ENCODE measurements at places on chromosomes 5 and 9.

GRCh38 chr5:120703918-120704587, 240.0 kb downstream of the PRR16 start:
- DNase-seq = no peak

DNA sequence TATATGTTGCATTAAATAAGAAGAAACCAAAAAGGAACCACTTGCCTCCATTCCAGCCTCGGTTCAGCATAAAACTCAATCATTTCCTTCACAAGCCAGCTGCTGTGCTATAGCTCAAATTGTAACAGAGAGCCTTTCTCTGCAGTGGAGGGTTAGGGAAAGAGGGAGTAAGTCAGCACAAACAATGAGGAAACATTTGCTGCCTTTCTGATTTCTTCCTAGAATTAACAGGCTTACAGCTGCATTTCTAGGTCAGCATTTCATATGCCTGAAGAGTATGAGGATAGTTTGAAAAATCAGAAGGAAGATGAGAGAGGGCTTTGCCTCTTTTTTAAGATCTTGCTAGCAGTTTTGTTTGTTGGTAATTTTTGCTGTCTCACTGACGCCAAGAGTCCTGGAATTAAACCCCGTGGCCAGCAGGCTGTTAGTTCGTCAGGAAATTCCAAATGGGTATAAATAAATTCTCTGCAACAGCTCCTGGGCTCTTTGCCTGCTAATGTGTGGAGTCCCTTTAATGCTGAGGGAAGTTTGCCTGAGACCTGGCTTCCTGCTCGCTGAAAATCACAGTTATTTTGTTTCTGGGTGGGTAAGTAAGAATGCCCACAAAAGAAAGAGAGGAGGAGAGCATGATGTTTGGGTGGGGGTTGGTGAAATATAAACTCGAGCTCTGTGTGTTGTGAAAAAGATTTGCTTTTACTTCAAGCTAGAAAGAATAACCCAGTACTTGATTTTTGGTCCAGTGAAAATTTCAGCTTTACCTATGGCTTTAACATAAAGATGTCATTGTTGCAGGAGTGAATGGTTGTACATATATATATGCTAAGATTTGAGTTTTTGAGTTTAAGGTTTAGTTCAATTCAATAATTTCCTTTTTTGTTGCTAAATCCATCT, 148.1 kb upstream of the DMRT1 start:
- DNase-seq = no peak

DNA sequence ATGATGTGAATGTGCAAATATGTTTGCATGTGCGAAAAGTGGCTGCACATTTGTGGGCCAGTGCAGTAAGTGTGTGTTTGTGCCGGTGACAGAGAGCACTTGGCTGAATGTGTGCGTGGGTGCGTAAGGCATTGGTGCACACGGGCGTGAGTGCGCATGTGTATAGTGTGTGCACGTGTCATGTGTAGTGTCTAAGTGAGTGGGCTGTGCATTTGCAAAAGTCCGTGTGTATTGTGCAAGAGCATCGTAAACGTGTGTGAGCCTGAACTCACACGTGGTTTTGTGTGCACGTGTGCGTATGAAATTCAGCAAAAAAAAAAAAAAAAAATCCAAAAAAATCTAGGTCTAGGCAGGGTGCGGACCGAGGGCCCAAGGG, 6.5 kb upstream of the EBF1 start:
- DNase-seq = no peak

DNA sequence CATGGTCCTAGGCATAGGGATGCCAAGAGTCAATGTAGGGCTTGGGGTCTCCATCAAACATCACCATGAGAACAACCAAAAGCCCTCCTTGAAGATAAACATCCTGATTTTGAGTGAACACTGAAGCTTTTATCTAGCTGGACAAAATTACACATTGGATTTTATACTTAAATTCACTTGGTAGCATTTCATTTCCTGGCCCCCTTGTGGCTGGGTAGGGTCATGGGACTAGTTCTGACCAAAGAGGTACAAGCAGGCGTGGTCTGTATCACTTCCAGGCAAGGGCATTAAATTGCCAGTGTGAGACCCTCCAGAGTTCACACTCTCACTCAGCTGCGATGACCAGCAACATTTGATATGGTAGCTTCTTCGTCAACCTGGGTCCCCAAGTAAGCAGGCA, 320.3 kb downstream of the ACTL7B start:
- no peak for DNase-seq

- no peak for DNase-seq
These were observed 107.5 kb downstream of the RGS3 start for GRCh38 chr9:113570749-113571711.

DNA sequence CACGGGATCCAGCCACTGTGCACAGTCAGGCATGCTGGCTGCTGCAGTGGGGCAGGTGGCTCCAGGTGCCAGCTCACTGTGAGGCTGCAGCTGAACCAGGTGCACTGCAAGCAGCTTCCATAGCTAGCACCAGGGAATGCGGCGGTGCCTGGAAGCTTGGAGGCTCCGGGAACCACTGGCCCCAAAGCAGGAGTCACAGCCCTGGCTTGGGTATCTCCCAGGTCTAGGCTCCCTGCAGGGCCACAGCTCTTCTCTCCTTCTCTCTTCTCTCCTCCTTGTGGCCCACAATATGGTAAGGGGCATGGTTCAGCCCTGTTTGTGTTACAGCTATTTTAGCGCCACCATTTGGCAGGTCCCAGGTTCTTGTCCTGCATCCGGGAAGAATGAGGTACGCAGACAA, 6.7 kb upstream of the MTMR12 start:
- no peak for DNase-seq

- no peak for DNase-seq
These were observed 53.5 kb upstream of the NFIL3 start for GRCh38 chr9:91477106-91477505.

DNA sequence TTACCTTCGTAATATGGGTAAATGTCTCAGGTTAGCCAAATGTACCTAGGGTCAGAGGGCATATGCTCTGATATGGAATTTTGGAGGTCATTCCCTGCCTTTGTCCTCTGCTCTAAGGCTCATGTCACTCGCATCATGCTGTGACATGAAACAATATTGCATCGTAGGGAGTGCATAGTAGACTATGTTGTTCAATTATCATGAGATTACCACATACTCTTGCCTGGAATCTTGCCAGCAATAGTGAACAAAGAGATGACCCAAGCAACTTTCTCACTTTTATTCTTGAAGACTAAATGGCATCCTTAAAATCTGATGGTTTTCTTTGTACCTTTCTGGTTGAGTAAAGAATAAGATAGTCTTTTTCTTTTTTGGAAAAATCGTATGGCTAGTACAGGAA, 27.6 kb downstream of the ZNF462 start:
- no peak for DNase-seq

DNA sequence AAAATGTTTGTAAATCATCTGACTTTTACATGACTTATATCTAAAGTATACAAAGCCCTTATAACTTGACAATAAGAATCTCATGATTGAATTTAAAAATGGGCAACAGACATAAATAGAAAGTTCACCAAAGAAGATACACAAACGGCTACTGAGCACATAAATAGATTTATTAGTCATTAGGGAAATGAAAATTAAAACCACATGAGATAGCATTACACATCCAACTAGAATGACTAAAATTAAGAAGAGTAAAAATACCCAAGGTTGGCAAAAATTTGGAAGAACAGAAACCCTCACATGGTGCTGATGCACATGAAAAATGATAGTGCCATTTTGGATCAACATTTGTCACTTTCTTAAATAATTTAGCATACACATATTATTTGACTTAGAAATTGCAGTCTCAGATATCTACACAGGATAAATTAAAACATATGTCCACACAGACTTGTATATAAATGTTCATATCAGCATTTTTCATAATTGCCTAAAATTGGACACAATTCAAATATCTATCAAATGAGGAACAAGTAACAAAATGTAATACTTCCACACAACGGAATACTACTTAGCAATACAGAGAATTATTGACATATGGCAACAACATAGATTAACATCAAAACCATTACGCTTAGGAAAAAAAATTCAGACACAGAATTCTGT, 359.1 kb upstream of the DAB2 start:
- DNase-seq = no peak

DNA sequence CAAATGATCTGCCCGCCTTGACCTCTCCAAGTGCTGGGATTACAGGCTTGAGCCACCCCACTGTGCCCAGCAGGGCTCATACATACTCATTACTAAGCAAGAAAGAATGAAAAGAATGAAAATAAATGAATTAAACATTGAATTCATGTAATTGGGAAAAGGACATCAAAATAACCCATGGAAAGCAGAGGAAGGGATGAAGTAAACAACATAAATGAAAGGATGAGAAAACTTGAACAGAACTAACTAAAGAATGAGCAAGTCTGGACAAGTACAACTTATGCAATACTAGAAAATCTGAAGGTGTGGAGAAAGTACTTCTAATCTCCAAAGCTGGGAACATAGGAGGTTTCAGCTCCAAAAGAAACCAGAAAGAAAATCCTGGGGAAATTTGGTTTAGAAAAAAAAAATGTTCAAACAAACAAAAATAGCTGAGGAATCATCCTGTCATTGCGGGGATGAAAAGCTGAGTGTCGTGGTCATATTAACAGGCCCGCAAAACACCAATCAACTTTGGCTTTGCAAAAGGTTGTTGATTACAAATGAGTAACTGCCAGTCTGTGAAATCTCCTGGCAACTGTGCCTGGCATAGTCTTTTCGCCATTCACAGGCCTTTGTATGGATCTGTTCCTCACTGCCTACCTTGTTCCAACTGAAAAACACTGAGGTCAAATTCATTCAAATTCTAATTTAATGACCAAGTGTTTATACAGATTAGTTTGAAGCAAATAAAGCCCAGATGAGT, 2.3 kb upstream of the AK3 start:
- no peak for DNase-seq

DNA sequence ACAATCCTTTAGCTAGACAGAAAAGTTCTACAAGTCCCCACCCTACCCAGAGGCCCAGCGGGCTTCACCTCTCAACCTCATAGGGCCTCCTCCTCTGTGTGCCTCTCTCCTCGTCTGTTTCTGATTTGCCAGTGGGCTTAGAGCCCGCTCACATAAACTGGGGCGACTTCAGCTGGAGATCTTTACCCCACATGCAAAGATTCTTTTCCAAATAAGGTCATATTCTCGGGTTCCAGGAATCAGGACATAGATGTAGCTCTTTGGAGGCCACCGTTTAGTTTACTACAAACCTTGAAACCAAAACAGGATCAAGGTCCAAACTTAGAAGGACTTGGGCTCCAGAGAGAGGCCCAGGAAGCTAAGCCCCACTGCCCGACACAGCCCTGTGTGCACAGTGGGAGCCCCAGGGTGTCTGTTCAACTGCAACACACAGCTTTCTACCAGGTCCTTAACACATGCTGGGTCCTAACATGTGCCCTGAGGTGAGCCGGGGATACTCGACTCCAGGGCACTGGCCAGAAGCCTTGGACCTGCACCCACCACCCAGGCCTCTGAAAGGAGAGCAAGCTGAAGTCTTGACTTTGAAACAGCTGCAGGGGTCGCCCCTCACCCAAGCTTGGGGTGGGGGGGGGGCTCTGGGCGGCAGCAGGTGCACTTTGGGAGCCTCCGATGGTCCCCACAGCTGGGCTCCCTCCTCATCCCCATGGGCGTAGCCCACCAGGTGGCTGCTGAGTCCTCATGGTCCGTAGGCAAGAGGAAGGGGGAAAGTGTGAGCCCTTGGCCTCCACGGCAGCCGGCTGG, 26.8 kb upstream of the SLC12A7 start:
- no peak for DNase-seq

GRCh38 chr5:77258652-77259051, 48.2 kb downstream of the PDE8B start:
- no peak for DNase-seq

GRCh38 chr5:143636931-143637528, 174.9 kb upstream of the HMHB1 start:
- DNase-seq = no peak

DNA sequence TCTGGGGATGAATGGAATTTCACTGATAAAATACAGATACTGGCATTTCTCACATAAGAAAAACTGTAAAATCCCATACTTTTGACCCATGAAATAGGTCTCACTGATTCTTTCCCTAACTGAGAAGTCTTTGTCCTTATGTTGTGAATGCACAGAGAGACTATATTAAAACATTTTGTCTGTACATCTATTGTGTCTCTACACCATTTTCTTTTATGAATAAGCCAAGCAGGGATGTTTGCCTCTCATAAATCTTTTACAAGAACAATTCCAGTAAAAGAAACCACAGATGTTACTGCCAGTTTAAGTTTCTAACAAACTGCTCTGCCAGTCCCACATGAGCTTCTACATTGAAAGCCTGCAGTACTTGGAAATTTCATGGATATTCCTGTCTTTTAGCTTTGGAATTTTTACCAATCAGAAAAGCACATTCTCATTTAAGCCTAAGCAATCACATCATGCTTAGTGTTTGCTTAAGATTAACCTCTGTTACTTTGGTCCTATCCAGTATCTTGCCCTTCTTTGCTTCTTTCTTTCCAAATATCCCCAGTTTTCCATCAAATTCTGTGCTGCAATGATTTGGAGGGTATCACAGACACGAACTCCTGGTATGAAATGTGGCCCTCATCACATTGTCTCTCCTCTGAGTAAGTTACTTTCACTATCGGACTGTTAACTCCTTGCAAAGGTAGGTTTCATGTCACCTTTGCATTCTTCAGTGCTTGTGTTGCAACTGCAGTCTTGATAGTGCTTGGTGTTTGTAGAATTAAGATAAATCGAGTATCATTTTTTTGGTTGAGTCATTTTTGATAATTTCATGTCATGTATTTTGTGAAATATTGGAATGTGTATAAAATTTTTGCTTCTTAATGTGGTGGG, 415.1 kb upstream of the ADAMTSL1 start:
- no peak for DNase-seq

- no peak for DNase-seq
These were observed 21.5 kb downstream of the SARDH start for GRCh38 chr9:133716564-133717112.

- DNase-seq = no peak
These were observed 26.2 kb upstream of the HSPA9 start for GRCh38 chr5:138601444-138601843.

- DNase-seq = no peak
These were observed 309.6 kb upstream of the CCNH start for GRCh38 chr5:87722286-87722685.

- no peak for DNase-seq
These were observed 82.2 kb downstream of the SMIM23 start for GRCh38 chr5:171867786-171868185.

- DNase-seq = peak; percentile 91
These were observed at the start of gene PAIP2 for GRCh38 chr5:139341689-139342422. Gene PAIP2, plus strand, starts transcription at chr5:139341854. Its CDS starts 21,931 bp downstream, at chr5:139363785.

DNA sequence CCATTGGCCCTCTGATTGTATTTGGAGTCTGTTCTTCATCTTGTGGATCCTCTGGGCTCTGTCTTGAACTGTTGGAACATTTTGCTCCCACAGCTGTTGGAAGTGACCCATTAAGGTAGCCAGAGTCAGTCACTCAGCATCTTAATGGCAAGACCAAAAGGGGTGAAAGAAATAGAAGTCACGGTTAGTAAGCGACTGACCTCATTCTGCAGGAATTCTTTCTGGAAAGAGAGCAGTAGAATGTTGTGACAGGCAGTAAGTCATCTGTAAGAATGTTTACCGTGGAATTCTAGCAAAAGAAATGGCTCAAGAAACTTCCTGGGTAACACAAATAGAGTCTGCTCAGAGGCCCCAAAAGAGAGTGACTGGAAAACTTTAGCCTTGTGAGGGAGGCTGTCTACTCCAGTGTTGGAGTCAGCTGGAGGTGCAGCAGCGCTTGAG, 28.6 kb upstream of the TNC start:
- no peak for DNase-seq

All from stimulated activated CD8-positive, alpha-beta memory T cell treated with anti-CD3 and anti-CD28 coated beads, Interleukin-15, amount 100 ng/mL, for 24 hours (primary cell).